ENCODE measurements at places on chromosomes 1 and 21.

DNA sequence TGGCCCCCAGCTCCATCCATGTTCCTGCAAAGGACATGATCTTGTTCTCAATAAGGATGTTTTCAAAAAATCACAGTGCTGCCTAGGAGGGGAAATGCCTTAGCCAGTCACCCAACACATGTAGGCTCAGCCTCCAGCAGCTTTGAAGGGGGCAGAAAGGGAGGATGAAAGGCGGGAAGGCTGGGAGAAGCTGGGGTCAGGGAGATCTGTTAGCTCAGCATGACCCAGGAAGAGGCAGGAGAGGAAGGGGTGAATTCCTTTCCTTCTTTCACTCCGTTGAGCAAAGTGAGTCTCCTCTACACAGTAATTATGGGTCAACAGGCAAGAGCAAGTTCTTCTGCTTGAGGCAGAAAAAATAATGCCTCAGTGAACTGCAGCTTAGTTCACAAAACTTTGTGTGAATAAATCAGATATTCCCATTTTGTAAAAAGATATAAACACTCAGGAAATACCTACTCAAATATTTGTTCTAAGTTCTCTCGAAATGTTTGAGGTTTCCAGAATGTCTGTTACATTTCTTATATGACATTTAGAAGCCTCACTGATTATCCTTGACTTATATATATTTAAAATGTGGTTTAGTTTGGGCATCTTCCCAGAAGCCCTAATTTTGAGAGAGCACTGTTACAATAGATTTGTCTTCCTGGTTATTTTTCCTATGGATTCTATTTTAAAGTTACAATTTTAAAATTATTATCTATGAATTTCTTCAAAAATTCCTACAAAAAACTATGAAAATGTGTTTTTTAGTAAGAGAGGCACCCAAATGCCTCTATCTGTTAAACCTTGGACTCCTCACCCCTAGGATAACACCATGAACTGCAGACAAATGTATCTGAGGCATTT, 116.8 kb downstream of the KCNJ6 start:
- DNase-seq, result no peak

- peak; percentile 35 for DNase-seq
Measured at GRCh38 chr1:50978144-50978851, 8.3 kb downstream of the CDKN2C start.

DNA sequence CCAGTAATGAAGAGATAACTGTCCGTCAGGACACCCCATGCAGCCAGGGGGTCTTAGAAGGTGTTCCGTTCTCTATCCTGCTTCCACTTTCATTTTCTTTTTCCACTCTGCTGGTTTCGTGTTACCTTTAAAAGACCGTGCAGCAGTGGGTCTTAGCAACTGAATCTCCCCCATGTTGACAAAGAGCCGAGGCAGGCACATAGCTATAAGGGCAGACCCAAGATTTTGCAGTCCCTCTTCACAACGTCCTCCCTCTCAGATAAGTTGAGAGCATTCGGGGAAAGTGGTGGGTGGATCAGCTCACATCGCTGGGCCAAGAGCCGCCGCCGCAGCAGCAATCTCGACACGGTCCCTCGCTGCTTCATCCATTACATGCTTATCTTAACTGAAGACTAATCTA, 355.5 kb downstream of the LMO4 start:
- no peak for DNase-seq

DNA sequence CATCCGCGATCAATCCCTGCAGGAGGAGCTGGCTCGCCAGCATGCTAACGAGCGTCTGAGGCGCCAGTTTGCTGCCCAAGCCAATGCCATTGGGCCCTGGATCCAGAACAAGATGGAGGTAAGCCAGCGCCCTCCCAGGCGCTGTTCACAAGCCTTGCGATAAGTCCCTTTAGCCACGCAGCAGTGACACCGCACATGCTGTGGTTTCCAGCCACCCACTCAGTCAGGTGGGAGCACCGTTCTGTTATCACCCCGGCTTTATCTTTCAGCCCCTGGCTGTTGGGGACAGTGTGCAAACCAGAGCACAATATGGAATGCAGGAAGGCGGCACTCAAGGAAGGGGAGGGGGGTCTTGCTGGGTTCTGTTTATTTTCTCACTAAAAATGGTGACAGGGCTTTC, 41.1 kb upstream of the MTR start:
- DNase-seq, result no peak

DNA sequence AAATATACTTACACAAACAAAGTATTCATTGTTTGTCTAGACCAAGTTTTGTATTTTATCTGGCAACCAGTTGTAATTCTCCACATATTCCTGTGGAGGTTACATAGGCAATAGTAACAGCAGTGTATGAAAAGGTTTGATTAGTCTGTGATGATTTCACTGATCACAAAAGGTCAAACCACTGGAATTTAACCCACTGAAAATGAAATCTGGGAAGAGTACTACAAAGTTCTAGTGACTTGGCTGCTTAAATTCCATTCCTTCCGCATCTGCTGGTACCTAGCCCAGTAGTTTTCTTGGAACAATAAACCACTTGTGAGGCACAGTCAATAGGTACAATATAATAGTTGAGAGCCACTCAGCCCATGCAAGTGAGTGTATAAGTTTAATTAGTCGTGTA, 205.4 kb downstream of the NFIA start:
- DNase-seq, result no peak

GRCh38 chr1:205959789-205960188, 16.5 kb upstream of the SLC26A9 start:
- DNase-seq, result no peak

- DNase-seq, result no peak
Measured at GRCh38 chr1:177794376-177794991, 175.4 kb downstream of the SEC16B start.

DNA sequence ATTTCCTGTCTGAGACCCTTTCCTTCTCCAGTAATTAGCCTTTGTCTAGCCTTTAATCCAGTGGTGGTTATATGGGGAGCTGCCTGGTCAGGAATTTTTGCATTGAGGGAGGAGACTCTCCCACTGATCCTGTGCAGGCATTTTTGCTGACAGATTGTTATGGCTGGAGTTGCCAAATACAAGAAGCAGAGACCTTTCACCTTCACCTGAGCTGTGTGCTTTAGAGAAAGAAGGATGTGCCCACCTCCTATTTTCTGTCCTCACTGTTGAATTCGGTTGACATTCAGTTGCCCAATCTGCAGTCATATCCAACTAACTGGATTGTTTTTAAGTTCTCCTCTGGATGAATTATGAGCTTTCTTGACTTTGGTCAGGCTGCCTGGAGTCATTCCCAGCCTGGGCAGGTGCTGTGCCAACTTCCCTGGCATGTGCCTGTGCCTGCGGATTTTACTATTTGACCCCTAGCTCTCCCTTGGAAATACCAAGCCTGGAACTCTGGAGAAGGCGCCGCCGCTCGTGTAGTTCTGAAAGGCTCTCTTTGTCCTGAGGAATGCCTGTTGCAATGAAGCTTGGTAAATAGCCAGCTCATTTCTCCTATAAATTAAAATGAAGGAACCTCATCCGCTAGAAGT, 143.9 kb downstream of the NOS1AP start:
- no peak for DNase-seq

GRCh38 chr1:212413902-212414327, 771 bp downstream of the PACC1 start:
- no peak for DNase-seq

DNA sequence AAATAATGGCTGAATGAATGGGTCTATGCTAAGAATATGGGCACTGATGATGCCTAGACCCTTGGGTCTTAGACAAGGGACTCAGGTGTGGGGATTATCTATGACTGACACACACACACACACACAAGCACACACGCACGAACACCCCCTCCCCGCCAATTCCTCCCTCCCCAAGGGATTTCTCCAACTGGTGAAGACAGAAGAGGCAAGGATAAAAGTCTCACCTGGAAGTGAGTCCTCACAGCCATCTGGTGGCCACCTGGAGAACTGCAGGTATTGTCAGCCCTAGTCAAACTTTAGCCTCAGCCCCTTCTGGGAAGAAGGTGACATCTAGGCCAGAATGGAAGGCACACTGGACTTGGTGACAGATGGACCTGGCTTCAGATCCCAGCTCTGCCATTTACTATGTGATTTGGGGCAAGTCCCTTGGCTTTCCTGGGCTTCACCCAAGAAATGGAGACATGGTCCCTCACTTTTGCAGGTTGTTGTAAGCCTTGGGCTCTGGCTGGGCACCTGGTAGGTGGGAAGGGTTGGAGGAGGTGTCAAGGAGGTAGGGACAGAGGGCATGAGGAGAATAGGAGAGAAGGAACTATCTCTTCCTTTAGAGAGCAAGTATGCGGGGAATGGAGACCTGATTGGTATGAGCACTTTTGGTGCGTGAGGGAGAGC, 4.0 kb upstream of the GPR3 start:
- DNase-seq, result peak; percentile 83

DNA sequence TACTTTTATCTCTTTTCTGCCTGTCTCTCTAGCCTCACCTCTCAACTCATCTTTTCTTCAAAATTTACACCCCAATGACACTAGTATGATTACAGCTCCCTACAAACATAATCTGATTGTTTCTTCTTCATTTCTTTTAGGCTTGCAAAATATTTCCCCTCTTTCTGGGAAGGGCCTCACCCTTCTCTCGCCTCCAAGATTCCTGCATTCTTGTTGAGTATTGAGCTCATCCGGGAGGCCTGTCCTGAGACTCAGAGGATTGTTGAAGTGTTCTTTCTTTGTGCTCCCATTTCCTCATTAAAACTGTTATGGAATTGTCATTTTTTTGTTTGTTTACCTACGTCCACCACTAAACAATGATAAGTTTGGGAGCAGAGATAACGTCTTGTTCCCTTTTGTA, 99.1 kb upstream of the CHRM3 start:
- no peak for DNase-seq

DNA sequence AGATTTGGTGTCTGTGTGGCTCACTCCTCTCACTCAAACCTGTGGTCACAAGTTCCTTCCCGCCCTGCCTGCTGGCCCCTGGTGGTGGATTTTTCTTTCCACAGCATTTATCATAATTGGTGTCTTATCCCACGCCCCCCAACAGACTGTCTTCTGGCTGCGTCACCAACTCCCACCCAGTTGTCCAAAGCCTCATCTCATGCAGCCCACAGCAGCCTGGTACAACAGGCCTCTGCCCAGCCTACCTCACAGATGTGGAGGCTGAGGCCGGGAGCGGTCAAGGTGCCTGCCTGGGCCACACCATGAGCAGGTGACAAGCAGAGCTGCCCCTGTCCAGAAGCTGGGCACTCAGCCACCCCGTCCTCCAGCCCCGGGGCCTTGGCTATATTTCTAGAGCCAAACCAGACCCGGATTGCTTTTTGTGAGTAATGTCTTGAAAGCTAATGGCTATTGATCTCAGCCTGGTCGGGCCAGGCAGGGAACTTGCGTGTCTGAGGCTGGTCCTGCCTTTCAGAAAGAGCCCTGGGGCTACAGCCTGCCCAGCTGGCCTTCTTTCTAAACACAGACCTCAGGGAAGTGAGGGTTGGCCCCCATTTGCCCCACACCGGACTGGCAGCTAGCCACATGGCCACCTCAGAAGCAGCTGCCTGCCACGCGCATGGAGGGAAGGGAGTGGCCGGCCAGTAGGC, 2.6 kb downstream of the KCNAB2 start:
- DNase-seq, result no peak

Measured in activated CD4-positive, alpha-beta T cell treated with anti-CD3 and anti-CD28 coated beads, Interleukin-2, amount 50 U/mL, for 48 hours (primary cell).